ENCODE measurements at places on chromosomes 16 and 17.

DNA sequence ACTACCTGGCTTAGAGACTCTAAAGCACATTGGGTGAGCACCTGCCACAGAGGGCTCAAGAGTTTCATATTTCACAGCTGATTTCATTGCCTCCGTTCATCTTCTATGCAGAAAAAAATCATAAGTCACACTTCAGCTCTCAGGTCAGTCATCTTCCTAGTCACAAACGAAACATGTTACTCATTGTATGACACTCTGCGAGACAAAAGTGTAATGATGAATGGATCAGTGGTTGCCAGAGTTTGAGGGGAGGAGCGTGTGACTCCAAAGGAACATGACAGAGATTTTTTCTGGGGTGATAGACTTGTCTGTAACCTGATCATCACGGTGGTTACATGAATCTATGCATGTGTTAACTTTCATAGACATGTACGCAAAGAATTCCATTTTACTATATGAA is 195.2 kb upstream of the CNTNAP4 start:
- DNase-seq, result no peak

DNA sequence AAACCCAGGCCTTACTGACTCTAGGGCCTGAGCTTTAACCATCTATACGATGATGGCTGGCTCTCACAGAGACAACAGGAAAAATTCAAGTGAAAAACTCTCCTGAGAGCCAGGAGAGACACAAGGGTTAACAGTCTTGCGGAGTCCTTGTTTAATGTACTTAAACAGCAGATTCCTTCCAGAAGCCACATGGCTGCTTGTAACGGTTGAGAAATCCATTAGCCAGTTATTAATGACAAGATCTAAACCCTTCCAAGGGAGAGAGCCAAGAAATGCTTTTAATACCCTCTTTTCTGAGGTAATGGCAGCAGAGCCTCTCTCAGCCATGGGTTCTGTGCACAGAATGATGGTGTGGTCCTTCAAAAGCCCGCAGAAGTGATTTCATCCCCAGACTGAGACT is 5.2 kb upstream of the ALDOA start:
- no peak for DNase-seq

DNA sequence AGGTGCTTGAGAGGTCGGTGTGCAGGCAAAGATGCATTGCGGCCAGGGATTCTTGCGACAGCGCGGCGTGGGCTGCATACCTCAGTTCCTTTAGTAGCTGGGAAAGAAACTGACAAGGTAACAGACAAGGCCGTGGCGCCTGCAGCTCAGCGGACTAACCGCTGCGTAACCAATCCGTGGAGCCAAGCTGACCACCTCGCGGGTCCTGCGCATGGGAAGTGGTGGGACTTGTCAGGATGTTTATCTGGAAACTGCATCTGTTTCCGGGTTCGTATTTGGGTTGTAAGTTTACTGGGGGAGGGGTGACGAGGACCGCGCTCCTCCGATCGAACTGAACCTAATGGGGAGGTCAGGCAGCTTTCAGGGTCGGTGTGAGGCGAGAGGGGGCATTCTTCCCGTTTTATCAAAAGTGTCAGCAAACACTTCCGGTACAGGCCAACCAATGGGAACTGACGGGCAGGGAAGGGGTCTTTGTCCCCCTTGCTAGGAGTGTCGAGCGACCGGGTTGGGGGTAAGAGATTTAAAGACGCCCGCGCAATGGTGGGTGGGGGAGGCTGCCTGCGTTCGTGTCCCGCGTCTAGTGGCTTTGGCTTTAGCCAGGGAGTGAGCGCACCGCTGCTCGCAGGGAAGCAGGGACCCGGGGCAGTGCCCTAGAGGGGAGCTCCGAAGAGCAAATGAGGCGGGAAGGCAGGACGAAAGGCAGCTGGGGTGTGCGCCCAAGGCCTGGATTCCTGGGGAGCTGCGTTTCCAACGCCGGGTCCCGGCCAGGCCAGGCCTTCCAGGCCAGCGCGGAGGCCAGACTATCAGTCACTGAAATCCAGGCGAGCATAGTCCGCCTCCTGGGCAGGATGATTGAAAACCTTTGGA is 7.0 kb downstream of the IRX6 start:
- no peak for DNase-seq

DNA sequence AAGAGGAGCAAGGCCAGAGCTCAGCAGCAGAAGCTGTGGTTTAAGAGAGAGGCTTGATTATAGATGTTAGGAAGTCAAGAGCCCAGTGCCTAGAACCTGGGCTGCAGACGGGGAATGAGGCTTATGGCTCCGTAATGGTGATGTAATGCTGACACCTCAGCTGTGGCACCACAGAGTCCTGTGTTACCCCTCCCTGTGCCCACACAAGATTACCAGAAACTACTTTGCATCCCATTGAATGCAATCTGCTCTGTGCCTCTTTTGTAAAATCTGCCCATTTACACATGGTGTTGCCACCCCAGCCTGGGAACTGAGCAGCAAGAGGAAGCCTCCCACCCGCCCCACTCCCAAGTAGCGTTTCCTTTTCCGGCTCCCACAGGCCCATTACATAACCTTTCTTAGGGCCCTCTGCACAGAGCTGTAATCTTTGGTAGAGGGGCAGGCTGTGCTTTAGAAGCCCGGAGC is 57.0 kb downstream of the PITPNC1 start:
- no peak for DNase-seq

GRCh38 chr16:14668556-14669223 is 25.4 kb downstream of the PLA2G10 start:
- DNase-seq, result no peak

- no peak for DNase-seq
Observed at GRCh38 chr17:38906460-38907228, 18.8 kb upstream of the LASP1NB start.

DNA sequence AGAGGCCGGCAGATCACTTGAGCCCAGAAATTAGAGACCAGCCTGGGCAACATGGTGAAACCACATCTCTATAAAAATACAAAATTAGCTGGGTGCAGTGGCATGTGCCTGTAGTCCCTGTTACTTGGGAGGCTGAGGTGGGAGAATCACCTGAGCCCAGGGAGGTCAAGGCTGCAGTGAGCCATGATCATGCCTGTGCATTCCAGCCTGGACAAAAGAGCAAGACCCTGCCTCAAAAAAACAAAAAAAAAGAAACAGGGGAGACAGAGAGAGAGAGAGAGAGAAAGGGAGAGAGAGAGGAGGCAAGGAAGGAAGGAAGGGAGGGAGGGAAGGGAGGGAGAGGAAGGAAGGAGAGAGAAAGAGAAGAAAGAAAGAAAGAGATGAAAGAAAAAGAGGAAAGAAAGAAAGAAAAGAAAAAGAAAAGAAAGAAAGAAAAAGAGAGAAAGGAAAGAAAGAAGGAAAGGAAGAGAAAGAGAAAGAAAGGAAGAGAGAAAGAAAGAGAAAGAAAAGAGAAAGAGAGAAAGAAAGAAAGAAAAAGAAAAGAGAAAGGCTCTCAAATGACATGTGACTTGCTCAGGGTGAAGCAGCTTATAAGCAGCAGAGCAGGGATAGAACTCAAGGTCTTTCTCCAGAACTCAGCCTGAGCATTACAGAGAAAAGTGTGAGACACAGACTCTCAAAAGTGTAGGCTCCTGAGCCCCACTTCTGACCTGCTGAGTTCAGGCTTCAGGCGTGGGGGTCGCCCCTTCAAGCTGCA is 15.5 kb downstream of the CX3CL1 start:
- DNase-seq, result no peak

DNA sequence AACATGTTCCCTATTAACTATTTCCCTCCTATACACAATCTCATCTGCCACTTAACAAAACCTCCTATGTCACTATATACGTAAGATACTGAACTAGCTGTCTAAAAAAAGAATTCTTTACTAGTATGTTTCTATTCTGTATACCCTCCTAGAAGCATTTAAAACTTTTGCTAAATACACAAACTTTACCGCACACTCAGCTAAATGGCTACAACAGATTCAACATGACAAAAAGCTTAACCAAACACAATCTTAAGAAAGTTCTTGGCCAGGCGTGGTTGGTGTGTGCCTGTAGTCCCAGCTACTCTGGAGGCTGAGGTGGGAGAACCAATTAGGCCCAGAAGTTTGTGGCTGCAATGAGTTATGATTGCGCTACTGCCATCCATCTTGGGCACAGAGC is 20.0 kb downstream of the MED13 start:
- DNase-seq, result no peak

GRCh38 chr16:10949424-10949970 is 5.1 kb downstream of the CLEC16A start:
- DNase-seq, result no peak

DNA sequence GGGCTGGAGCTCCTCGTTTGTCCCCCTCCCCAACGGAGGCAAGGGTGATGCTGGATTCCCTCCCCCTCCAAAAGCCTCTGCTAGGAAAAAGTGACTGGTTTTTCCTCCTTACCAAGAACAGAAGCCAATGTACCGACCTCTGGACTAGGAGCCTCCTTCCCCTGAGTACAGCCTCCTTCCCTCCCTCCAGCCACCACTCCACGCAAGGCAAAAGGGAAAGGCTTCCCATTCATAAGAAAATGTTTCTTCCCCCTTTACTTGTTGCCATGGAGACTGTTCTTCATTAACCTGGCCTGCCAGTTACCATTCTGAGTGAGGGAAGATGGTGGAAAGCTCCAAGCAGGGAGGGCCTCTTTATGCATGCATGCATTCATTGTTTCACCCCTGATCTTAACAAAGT is 4.3 kb upstream of the PIMREG start:
- DNase-seq, result no peak

DNA sequence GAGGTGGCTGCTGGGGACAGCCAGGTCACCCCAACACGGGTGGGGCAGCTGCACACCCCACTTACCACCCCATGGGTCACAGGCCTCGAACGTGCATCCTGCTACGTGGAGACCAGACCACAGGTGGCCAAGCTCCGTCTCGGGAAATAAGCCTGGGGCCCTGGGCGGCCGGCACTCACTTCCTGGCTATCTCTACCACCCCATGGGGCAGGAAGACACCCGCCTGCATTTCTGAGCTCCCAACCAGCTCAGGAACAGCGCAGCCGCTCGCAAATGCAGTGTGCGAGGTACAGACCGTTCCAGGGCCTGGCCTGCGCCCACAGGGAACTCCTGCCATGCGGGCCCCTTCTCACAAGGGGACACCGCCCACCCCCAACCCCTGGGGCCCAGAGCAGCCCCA is 4.9 kb upstream of the GNG13 start:
- DNase-seq, result no peak

DNA sequence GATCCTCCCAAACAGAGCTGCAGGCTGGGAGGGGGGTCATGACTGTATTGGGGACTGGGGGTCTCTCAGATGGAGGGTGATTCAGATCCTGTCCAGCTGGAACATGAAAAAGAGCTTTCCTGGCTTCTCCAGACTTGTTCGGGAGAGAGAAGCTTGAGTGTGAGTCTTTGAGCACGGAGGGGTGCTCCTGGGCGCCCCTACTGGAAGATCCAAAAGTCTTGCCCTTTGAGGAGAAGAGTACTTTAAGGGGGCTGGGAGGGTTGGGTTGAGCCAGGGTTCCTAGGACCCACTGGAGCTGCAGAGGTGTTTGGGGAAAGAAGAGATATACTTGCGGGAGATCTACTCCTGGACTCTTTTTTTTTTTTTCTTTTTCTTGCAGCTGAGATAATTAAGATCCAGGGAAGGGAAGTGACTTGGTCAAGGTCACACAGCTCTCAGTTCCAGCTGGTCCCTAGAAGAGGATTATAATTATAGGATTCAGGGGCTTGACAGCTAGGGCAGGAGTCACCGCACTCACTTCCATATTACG is 8.4 kb downstream of the RARA start:
- no peak for DNase-seq

- no peak for DNase-seq
Observed at GRCh38 chr17:15498107-15498506, 30.7 kb upstream of the CDRT4 start.

DNA sequence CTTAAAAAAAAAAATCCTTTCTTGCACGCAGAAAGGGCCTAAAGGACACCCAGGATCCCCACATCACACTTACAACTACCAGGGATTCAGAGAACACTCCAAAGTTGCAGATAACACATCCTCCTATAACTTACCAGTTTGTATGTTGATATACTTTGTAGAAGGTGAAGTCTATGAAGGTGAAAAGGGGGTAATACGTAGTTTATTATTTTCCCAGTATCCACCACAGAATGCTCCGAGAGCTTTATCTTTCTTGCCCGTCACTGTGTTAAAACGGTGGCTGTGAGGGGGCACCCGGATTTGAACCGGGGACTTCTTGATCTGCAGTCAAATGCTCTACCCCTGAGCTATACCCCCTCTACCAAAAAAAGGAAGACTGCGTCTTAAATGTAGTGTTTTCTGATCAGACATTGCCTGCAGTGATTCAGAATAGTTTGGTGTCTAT is 7.9 kb upstream of the RPL23 start:
- DNase-seq, result no peak
